DMS53 (cell line): ENCODE measurements at places on chromosomes 7 and 10.

- DNase-seq = no peak
Measured at GRCh38 chr10:98235846-98236245, 32.1 kb downstream of the LOXL4 start.

DNA sequence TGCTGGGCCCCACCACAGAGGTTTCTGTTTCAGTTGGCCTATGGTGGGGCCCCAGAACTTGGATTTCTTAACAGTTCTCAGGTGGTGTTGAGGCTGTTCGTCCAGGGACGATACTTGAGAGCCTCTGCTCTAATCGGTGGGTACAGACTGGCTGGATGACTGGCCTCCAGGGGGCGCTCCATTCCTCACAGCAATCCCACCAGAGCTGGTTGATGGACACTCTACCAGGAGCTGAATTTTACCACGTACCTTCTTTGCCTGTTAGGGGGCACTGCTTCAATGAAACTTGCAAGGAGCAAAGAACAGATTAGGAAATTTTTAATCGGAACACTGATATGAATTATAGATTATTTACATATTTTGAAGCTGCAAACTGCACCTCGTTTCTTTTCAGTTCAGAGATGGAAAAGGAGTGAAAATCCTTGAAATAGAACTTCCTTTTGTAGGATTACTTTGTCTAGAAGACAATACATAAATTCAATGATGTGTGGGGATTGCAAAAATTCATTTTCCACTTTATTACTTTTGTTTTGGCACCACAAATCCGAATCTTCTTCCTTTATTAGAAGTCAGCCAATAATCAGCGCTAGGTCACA, 44.8 kb downstream of the KBTBD2 start:
- peak; percentile 76 for DNase-seq

GRCh38 chr7:99379043-99379577, 4.6 kb downstream of the ARPC1B start:
- no peak for DNase-seq

DNA sequence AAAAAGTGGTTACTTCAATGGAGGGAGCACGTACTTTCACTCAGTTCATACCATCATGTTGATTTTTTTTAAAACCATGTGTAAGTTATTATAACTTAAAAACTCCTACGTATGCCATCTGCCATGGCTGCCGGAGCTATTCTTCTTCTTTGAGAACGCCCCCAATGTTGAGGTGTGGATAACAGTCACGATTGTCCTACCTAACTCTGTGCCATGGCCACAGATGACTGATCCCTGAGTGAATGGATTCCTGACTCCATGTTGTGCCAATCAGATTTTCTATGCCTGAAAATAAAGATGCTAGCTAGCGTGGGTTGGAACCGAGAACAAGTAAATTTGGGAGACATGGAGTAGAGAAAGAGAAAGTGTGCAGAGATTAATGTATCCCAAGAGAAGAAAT, 5.3 kb downstream of the MCMBP start:
- DNase-seq = no peak

GRCh38 chr7:30091491-30091912, 43.3 kb upstream of the MTURN start:
- no peak for DNase-seq

DNA sequence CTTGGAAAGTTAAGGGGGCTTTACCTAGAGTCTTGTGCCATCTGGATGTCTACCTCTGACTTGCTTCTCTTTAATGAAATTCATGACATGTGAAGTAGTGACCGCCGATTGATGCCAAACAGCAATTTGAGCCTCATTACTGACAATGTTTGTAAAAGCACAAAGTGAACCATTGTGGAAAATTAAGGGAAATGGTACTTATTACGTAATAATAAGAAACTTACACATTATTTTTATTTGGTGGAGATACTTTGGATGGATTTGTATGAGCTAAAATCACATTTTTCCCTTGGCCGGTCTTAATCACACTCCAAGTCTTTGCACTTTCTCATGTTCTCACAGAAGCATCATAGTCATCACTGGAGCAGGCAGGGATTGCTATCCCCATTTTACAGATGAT, 265.1 kb upstream of the KLF6 start:
- DNase-seq = no peak

GRCh38 chr7:69892790-69893189, 294.5 kb downstream of the AUTS2 start:
- peak; percentile 8 for DNase-seq

- DNase-seq = no peak
Measured at GRCh38 chr10:121667948-121668313, 69.7 kb upstream of the FGFR2 start.

GRCh38 chr10:13001041-13001886, at the start of gene CCDC3:
CCDC3 (minus strand) TSS chr10:13001713; CDS start chr10:13001570, 143 bp downstream.
- peak; percentile 57 for DNase-seq

GRCh38 chr10:69403519-69403918, 13.2 kb downstream of the TACR2 start:
- DNase-seq = no peak

- peak; percentile 69 for DNase-seq
Measured at GRCh38 chr10:69418052-69418752, 1.5 kb upstream of the TACR2 start.

- DNase-seq = peak; percentile 69
Measured at GRCh38 chr10:65032867-65033769, 1511.9 kb downstream of the REEP3 start.

DNA sequence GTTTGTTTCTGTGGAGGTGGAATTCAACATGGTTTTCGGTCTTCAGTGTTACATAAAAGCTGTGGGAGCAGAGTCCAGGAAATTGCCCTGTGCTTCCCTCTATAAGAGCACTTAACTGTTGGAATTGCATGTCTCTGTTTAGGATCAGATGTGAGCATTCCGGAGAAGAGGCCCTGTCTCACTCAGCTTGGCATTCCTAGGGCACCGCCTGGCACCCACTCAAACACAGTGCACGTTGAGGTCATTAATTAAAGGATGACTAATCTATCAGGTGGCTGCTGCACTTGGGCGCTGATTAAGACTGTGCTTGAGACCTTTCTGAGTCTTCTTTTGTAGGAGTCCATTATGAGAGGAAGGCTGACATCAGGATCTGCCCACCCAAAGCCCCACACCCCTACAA, 82.8 kb upstream of the VIPR2 start:
- DNase-seq = no peak

GRCh38 chr10:33664070-33664469, 329.6 kb upstream of the NRP1 start:
- DNase-seq = peak; percentile 8

DNA sequence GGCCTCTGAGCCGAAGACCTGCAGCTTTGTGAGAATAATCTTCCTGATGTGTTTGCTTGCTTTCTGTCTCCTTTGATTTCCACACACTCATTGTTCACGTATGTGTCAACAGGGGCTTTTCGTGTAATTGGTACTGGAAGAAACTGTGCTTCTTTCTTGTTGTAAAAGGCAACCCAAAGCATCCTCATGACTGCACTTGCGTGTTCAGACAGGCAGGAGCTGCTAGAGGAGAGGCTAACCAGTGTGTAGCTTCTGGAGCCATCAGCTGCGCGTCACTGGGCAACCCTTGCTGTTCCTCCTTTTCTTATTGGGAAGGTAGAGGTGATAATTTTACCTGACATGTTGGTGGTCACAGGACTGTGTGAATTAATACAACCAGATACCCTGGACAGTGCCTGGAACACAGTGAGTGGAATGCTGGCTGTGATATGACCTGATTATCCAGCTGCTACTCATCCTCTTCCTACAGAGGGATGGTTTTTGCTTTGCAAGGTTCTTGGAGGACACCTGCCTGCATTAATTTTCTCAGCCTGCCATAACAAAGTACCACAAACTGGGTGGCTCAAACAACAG, 213.0 kb downstream of the ABCA13 start:
- no peak for DNase-seq

GRCh38 chr7:105006367-105007136, 7.5 kb upstream of the KMT2E start:
- peak; percentile 50 for DNase-seq

DNA sequence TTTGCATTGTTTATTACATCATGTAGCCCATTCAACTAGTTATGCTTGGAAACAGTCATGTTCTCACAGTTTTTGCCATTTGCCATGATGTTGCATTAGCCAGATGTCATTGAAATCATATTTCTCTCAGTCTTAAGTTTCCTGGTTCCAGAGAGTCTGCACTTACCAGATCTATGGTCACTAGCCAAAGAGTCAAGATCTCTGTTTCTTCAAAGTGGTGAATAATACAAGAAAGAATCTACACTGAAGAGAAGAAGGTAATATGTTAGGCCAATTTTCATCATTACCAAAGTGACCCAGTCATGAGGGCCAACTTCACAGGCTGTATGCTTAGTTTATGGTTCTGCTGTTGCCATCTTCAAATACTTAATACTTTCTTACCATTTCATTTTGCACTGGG, 89.0 kb upstream of the PHYHIPL start:
- no peak for DNase-seq

- DNase-seq = no peak
Measured at GRCh38 chr10:60762554-60762953, 15.7 kb upstream of the CDK1 start.

GRCh38 chr10:129544205-129545202, 77.5 kb downstream of the MGMT start:
- no peak for DNase-seq

GRCh38 chr7:4906682-4907081, 23.2 kb upstream of the RADIL start:
- peak; percentile 34 for DNase-seq

GRCh38 chr10:6138456-6138855, 49.6 kb downstream of the RBM17 start:
- DNase-seq = no peak

- DNase-seq = no peak
Measured at GRCh38 chr10:91689731-91690168, 56.9 kb upstream of the PPP1R3C start.

GRCh38 chr10:128059266-128059981, 66.8 kb downstream of the MKI67 start:
- no peak for DNase-seq

DNA sequence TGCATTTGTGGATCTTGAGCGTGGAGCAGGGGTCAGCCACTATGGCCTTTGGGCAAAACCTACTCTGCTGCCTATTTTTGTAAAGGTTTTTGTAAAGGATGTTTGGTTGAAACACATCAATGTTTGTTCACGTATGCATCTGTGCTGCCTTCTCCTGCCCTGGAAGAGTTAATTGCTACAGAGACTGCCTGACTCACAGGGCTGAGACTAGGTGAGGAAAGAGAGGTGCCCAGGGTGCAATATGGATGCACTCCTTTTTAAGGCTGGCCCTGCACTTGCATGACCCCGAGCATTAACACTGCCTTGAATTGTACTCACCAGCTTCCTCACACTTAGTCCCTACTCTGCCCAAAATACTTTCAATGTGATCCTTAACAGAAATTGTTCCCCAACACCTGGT, 20.9 kb upstream of the NAMPT start:
- no peak for DNase-seq

DNA sequence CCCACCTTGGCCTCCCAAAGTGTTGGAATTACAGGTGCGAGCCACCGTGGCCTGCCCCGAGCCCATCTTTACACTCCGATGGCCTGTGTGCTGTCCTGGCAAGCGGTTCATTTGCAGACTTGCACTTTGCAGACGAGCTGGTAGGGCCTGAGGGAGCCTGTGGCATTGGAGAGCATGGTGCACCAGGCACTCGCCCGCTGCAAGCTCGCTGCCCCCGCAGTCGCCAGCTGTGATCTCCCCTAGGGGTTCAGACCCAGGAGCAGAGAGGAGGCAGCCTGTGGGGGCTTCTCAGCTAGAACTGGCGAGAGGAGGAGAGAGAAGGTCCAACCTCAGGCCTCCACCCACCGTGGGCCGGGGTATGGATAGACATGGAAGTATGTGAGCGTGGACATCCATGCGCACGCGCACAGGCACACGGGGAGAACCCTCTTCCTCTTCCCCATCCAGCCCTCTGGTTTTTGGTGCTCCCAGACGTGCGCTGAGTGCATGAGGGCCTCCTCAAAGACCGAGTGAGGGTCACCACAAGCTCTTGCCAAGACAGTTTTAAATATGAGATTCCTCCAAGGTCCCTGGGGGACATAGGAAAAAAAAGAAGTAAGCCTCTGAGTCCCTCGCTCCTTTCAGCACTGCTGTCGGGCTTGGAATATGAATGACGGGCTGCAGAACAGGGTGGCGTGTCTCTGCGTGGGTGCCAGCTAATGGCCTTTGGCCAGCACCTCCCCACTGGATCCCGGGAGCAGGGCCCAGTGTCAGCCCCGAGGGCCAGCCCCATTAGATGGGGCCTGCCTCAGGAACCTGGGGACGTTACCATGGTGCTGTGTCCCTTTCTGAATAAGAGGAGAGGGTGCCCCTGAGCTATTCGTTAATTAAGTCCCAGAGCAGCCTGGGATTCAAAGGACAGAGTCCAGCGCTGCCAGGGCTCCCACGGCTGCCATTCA, 15.1 kb upstream of the TTYH3 start:
- DNase-seq = no peak

DNA sequence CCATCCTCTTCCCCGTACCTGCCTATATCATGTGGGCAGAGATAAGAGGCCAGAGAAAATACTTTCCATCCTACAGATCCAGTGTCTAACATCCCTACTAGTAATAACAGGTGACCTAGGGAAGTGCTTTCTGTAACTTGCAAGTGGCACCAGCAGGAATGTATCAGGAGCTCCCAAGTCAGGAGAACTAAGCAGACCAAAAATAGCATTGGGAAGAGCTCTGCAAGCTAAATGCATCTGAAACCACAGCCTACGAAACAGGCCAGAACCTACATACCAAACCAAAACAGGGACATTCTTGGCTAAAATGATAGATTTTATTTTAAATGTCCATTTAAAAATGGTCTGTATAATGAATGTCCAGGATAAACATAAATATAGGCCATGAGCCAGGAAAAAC, 680.8 kb downstream of the PHTF2 start:
- DNase-seq = no peak

DNA sequence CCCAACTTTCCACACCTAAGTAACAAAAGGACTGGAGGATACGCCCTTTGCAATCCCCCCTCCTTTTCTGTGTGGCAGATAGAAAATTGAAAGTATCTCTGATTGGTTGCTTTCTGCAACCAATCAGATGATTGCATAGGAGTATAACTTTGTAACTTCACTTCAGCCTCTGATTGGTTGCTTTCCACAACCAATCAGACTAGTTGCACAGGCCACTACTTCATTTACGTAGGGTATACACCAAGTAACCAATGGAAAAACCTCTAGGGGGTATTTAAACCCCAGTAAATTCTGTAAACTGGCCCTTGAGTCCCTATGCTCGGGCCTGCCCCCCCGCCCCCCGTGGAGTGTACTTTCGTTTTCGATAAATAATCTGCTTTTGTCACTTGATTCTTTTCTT, 1080.4 kb downstream of the CNTNAP2 start:
- DNase-seq = peak; percentile 68

GRCh38 chr7:148856891-148857290, 27.2 kb downstream of the EZH2 start:
- no peak for DNase-seq

GRCh38 chr10:35607475-35608327, 2.6 kb downstream of the GJD4 start:
- no peak for DNase-seq

DNA sequence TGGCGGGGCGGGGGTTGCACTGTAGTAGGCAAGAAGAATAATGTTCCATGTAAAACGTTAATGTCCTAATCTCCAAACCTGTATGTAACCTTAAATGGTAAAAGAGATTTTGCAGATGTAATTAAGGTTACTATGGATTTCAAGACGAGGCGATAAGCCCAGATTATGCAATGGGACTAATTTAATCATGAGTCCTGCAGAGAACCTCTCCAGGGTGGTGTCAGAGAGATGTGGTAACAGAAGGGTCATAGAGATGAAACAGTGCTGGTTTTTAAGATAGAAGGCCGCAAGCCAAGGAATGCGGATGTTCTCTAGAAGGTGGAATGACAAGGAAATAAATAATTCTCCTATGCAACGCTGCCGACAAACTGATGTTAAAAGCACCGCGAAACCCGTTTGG, 57.1 kb downstream of the UBE3C start:
- no peak for DNase-seq

GRCh38 chr7:100632951-100633717, 8.2 kb downstream of the TFR2 start:
- DNase-seq = peak; percentile 93
